ENCODE measurements at places on chromosomes 5 and 9.

DNA sequence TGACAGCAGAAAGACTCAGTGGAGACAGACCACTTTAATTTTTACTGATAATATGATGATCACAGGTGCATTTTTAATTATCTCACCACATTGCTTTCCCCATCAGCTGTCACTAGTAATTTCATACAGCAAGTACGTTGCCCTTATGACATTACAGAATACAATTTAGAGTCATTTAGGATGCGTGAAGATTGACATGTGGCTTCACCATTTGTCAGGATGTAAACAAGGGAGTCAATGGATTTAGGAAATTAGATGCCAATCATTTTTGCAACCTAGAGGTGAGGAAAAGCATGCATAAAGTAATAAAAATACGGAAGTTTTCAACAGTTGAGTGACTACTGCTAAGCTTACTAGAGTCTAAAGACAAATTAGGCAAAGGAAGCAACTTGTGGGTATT lies 1129.6 kb downstream of the PTPRD start:
- DNase-seq = no peak

DNA sequence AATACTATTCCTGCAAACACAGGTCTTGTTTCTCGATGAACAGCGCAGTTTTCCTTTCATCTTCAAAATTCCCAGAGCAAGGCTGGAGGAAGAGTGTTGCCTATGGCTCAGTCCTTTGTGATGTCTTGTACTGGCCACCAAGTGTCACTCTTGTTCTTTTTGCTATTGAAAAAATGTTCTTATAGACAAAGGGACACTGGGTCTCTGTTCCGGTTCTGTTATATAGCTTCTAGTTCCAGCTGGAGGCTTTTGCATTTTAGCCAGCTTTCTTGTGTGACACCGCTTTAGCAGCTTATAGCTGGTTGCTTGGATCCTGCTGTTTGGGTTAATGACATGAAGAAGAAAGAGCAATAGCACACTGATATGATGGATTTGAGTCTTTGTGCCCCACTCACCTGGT lies 343.7 kb upstream of the KCNN2 start:
- DNase-seq = no peak

GRCh38 chr9:121538221-121538620 lies 38.6 kb upstream of the GGTA1 start:
- no peak for DNase-seq

DNA sequence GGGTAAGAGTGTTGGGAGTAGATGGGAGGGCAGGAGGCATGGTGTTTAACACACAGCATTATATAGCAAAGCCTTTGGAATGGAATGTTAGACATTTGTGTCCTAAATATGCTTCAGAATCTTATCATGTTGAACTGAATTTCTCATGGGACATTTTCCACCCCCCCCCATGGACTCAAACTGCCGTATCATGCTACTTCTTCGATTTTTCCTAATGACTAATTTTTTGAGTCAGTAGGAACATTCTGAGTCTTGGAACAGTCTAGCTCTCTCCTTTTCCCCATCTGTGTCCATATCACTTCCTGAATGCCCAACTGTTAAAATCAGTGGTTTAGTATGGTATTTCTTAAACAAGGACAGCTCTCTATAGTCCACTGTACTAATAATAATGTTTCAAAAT lies 380.6 kb downstream of the TLE4 start:
- no peak for DNase-seq

DNA sequence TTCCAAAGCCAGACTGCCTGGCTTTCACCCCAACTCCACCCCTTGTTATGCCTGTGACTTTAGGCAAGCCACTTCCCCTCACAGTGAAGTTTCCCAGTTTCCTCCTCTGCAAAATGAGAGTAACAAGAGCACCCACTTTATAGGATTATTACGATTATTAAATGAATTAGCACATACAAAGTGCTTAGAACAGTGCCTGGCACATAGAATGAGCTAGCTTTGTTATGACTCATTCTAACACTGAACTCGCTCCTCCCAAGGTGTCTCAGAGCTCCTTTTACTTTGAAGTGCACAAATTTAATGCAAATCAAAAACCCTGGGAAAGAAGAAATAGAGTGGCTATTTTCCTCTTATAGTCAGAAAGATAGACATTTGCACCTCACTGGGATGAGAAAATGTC lies 34.3 kb downstream of the DNAH5 start:
- no peak for DNase-seq

DNA sequence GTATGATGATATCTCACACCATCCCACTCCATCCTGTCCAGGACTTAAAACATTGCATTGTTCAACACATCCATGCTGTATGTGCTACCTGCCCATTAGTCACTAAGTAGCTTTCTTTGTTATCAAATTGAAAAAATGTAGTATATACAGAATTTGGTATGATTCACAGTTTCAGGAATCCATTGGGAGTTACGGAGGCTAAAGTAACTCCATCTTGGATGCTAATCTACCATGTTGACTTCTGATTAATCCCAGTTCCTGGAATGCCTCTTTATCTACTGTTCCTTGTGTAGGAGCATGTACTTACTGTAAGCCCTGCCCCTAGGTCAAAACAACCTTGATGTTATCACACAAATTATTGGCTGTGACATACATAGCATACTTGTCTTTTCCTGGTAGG lies 38.9 kb upstream of the FOXB2 start:
- no peak for DNase-seq

DNA sequence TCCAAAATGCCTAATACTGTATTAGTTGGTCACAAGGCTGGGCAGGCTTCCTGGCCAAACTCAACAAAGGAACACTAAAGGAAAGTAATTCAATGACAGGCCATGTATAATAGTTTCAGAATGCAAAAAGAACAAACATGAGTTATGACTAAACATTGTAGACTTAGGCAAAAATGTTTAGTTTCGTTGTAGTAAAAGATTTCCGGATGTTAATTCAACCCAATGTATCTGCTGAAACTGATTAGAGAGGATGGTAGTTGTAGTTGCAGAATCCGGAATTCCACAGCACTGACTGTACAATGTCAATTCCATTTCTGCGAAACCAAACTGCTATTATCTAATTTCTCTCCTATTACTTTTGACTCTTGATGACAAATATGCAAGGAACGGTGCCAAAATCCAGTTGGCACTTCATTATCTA lies 117.9 kb upstream of the FST start:
- no peak for DNase-seq

DNA sequence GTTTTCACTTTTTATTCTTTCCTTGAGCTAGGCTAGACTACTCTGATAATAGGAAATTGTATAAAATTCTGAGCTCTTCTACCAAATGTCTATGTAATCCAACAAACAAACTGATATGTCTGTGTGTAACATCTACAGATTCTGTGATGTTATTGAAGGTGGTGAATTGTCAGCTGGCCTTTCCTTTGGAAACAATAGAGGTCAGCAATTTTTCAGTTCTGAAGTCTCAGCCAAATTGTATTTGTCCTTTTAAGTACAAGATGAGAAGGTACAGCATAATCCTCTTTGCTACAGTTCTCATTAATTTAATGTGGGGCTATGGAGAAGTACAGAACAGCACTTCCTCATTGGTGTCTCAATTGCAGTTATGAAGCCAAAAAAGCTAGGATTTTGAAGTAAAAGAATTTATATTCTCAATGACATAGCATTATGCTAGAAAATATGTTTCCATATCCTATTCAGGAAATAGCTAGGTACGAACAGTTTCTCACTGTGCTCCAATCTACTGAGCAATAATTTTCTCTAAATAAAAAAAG lies 198.0 kb downstream of the HINT1 start:
- DNase-seq = no peak

DNA sequence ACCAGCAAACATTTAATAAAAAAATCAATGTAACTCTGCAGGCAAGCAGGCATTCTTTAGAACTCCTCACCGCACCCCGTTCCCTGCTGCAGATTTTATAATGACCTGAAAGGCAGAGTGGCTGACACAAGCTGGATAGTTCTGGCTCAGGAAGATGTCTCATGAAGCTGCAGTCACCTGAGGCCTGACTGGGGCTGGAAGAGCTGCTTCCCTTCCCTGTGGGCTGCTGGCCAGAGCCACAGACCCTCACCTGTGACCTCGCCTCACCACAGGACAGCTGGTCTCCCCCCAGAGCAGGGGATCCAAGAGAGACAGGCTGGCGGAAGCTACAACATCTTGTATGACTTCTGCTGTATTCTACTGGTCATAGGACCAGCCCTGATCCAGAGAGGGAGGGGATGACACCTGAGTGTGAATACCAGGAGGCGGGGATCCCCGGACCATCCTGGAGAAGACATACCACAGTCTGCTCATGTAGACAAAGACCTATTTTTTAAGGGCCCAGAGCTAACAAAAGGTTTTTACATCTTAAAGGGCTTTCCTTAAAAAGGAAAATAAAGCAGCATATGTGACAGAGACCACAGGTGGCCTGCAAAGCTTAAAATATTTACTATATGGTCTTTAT lies 43.9 kb downstream of the RAPGEF1 start:
- no peak for DNase-seq

DNA sequence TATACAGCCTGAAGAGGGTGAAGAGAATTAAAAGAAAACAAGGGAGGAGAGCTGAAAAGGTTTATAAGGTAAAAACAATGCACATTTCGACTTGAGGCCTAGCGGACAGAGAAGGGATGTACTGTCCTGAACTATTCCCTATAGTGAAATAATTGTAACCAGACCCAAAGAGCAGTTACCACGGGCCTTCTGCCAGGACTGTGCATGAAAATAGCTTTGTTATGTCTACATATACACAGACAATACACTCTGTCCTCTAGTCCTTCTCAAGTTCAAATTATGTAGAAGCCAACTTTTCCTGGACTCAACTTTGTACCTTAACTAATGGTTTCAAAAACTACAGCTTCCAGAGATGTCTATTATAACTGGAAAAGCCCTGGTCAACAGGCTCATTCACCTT lies 223.7 kb downstream of the PCSK5 start:
- no peak for DNase-seq

- no peak for DNase-seq
These were observed 99.7 kb downstream of the THBS4 start for GRCh38 chr5:80134876-80135275.

- no peak for DNase-seq
These were observed 29.3 kb downstream of the AMBP start for GRCh38 chr9:114048533-114049415.

- no peak for DNase-seq
These were observed 622.1 kb downstream of the PSAT1 start for GRCh38 chr9:78918976-78919375.

DNA sequence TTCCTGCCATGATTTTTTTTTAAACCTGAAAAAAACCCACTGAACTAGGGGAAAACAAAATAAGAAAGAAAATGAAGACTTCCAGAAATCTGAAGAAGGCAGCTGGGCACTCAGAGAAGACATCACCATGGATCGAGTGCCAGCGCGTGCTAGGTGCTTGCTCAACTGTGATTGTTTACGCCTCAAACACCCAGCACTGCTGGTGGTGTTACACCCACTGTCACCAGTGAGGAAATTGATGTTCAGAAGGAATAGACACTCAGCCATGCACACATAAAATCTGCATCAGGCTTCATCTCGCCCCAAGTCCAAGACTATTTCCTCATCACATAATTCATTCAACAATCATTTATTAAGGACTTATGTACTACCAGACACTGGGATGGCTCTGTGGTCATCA lies 82.1 kb downstream of the HRH2 start:
- DNase-seq = no peak

GRCh38 chr5:83035373-83036100 lies 41.7 kb downstream of the TMEM167A start:
- no peak for DNase-seq

DNA sequence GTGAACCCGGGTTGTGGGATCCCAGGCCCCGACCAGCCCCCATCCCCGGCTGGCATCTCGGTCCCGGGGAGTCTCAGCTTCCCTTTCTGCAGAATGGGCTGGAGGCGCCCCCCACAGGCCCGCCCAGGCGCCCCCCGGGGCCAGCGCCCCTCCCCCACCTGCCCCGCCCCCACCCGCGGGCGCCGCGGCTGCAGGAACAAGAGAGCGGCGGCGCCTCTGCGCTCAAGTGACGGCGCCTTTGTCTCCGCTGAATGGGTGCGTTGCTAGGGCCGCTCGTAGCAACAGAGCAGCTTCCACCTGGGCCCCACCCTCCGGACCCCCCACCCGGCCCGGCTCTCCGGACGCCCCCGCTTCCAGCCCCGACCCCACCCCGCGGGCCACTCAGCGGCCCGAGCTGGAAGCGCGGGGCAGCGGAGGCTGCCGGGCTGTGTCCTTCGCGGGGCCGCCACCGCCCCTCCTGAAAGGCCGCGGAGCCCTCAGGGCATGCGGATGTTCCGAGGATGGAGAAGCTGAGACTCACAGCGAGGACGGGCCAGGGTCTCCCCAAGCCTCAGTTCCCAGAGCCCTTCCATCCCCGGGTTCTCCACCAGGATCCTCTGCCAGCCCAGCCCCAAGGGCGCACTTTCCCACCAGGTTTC lies 27.5 kb downstream of the ADGRD2 start:
- no peak for DNase-seq

GRCh38 chr5:181204113-181204825 lies 727 bp downstream of the TRIM7 start:
- DNase-seq = no peak

DNA sequence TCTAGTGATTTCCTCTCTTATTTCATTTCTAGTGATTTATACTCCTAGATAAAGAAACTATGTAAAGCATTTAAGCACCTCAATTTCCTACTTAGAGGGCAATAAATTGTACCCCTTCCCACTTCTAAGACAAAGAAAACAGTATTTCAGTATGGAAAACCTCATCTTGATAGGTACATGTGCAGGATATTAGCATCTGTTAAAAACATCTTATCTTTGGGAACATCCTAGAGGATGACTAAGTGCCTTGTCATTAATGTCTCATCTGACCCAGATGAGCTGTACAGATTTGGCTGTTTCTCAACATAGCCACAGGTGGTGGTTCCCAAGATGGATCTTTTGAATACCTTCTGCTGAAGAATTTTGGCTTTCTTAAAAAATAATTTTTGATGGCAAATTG lies 5.7 kb downstream of the MEGF10 start:
- DNase-seq = no peak

- no peak for DNase-seq
These were observed 537.6 kb downstream of the CETN3 start for GRCh38 chr5:89871906-89872305.

- DNase-seq = peak; percentile 92
These were observed 364.6 kb downstream of the BRINP1 start for GRCh38 chr9:119004618-119004990.

GRCh38 chr9:133584167-133584558 lies 25.0 kb downstream of the FAM163B start:
- DNase-seq = no peak
